ENCODE measurements at places on chromosomes 1 and 21. TPM values are rescaled to one million over a fixed set of nuclear protein-coding genes. Genes with fewer than 3 reads are reported as not detected.

GRCh38 chr1:154419620-154420571 is 14.8 kb downstream of the IL6R start:
- DNase-seq = peak; percentile 87

- no peak for DNase-seq
These were observed 68.9 kb upstream of the DMRTA2 start for GRCh38 chr1:50492142-50492541.

- no peak for DNase-seq
These were observed 232.1 kb downstream of the LMO4 start for GRCh38 chr1:87560601-87561360.

GRCh38 chr1:221761354-221762002 is 19.6 kb upstream of the DUSP10 start:
- DNase-seq = no peak

DNA sequence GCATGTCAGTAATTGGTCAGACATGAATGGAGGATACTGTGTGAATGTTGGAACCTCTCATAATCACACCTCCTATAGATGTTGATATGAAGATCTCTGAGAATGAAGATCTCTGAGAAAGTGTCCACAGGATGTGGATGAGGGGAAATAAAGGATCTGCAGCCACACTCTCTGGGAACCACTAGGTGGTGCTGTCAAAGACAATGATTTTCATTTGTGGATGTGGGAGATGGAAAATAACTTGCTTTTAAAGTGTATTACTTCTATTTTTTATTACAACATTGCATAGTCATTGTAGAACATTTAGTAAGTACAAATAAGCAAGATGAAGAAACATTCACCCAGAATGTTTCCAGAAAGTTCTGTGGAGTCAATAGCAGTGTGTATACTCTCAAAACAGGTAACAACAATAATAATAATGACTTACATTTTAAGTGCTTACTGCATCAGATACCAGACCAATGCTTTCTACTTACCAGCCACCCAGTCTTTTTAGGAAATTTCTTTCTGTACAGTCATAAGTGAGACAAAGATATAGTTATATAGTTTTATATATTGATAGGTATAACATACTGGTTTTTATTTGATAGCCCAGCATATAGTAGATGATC is 128.2 kb downstream of the ATG4C start:
- peak; percentile 1 for DNase-seq

WNT4 gene
- total RNA-seq = under 0.01 TPM
